ENCODE measurements at places on chromosomes 5 and 9. TPM values are rescaled to one million over a fixed set of nuclear protein-coding genes. Genes with fewer than 3 reads are reported as not detected.

The ROR2 gene
- 14.0 TPM for total RNA-seq

The EGR1 gene
- total RNA-seq, result 11.1 TPM

The PNPLA7 gene
- 1.5 TPM for total RNA-seq

The ZNF462 gene
- 32.4 TPM for total RNA-seq

The RNF180 gene
- total RNA-seq, result 7.3 TPM

The CYLC2 gene
- total RNA-seq, result not detected

The TMEFF1 gene
- total RNA-seq, result 3.0 TPM

The KIF20A gene
- total RNA-seq, result 24.8 TPM

GRCh38 chr9:79395228-79395627 lies 176.5 kb upstream of the TLE4 start:
- DNase-seq, result no peak

DNA sequence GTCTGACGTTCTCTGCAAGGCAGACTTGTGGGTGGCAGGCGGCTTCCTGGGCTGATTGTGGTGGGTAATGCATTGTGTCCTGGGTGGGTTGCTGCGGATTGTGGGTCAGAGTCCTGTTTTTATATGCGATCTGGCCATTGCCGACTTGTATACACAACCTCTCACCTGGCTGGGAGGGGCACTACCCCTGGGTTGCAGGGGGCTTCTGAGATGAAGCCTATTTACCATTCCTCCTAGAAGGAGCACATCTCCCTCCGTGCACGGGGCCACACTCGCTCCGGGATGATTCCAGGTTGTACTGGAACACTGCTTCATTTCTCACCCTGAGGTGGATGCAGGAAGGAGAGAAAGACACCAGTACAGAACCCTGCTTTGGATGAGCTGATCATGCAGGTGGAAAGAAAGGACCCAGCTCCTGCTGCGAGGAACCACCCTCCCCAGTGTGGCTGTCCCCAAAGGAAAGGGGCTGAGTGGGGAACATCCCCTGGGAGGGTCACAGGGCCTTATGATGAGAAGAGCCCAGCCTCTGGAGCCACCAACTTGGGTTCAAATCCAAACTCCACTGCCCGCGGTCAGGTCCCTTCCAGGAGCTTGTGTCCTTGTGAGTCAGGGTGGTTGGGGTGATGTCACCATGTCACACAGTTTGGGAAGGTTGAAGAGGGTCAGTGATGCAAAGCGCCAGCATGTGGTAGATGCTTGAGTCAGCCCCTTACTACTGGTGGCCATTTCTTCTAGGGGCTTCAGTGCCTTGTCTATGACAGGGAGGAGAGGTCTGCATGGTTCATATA lies 151.8 kb upstream of the COL5A1 start:
- no peak for DNase-seq

DNA sequence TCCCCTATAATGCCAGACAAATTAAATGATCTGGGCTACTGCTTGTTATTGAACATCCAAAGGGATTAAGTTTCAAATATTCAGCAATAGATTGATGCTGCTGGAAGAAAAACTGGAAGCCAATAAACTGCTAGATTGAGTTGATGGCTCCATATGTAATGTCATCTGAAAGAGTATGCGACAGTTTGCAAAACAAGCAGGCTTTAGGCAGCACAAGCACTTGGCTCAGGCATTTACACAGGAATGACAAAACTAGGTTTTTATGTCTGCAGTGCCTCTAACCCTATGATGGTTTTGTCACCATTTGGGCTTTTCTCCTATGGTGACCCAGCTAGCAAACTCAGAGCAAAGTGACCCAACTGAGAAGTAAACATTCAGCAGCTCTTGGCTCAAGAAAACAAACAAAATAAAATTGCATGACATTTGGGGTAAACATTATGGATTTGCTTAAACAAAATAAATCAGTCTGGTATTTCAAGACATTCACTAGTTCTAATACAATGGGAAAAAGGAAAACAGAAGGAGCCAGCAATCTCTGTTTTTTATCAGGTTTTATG lies 978.5 kb downstream of the DTWD2 start:
- no peak for DNase-seq

GRCh38 chr9:132769906-132770769 lies 99.9 kb downstream of the GTF3C4 start:
- peak; percentile 75 for DNase-seq

GRCh38 chr5:107426209-107426608 lies 244.5 kb downstream of the EFNA5 start:
- DNase-seq, result no peak

GRCh38 chr5:14721990-14722656 lies 57.6 kb downstream of the OTULIN start:
- DNase-seq, result no peak

- DNase-seq, result peak; percentile 73
Observed at GRCh38 chr5:67971223-67971830, 244.2 kb upstream of the PIK3R1 start.

DNA sequence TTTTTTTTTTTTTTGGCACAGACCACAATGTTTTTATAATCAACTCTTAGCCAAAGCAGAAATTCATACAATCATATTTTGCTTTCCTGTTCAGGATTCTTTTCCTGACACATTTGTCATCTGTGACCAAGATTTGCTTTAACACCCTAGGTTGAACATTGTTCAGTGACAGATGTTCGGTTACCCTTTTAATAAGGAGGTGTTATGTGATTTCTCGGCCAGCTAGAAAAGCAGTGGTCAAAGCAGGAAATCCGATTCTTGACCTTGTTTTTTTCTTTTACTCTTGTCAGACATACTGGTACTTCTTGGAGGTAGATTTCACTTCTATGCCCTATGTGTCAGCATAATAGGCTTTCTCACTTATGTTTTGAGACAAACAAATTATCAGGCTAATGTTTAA lies 335.3 kb upstream of the ACTBL2 start:
- no peak for DNase-seq

DNA sequence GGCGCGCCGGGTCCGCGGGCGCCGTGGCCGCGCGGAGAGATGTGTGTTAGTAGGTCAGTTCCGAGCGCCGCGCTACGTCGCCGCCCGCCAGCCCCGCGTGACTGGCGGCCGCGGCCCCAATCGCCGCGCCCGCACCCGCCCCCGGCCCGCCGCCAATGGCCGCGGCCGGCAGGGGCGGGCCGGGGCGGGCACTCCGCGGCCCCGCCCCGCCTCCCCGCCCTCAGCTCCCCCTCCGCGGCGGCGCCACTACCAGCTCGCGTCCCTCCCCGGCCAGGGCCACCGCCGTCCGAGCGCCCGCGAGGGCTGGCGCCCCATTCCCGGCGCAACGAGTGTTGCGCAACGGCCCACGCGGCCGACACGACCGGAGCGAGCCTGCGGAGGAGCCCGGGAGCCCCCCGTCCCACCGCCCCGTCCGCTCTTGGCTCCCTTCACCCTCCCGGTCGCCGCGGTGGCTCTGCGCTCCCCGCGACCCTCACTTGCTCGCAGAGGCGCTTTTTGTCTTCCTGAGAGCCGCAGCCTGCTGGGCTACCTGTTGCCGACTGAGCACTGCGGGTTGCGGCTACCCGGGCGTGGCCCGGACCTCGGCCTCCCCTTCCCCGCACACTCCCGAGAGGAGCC lies at the start of gene NFIL3:
TSS of gene NFIL3 (minus strand) at position 48 of the 618 bp plus-strand sequence. CDS start 13,098 bp downstream, outside the sequence.
- DNase-seq, result peak; percentile 92

DNA sequence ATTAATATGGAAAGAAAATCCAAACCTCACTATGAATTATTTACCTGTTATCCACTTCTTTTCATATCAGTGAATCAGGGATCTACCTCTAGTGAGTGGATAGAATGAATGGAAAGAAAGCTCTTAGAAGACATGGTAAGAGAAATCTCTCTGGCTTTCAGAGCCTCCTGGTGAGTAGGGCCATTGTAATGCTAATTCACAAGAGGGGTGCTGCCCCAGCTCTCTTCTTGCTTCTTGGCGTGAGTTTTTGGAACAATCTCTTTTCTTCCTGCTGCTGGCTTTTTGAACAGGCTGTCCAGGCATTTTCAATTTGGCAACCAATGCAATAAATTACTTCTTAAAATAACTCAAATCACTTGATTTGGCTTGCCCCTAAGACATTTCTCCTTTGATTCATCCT lies 49.9 kb upstream of the KCNN2 start:
- DNase-seq, result peak; percentile 10

- no peak for DNase-seq
Observed at GRCh38 chr9:32326146-32326545, 58.3 kb upstream of the ACO1 start.

DNA sequence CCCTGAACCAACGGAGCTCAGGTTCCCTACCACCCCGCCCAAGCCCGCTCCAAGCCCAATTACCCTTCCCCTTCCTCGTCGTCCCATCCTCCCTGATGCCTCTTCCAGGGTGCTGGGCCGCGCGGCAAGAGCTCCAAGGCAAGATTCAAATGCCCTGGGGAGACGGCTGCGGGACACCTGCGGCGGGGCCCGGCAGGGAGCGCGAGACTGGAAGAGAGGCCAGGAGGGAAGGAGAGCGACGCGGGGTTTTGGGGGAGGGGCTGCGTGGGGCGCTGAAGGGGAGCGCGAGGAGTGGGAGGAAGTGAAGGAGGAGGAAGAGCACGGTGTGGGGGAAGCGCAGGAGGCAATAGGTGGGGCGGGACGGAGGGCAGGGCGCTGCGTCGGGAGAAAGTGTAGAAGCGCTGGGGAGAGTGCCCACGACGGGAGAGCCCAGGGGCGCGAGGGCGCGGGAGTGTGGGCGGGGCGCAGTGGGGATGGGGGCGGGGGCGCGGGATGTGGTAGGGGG lies 975 bp upstream of the NXNL2 start:
- DNase-seq, result peak; percentile 72

DNA sequence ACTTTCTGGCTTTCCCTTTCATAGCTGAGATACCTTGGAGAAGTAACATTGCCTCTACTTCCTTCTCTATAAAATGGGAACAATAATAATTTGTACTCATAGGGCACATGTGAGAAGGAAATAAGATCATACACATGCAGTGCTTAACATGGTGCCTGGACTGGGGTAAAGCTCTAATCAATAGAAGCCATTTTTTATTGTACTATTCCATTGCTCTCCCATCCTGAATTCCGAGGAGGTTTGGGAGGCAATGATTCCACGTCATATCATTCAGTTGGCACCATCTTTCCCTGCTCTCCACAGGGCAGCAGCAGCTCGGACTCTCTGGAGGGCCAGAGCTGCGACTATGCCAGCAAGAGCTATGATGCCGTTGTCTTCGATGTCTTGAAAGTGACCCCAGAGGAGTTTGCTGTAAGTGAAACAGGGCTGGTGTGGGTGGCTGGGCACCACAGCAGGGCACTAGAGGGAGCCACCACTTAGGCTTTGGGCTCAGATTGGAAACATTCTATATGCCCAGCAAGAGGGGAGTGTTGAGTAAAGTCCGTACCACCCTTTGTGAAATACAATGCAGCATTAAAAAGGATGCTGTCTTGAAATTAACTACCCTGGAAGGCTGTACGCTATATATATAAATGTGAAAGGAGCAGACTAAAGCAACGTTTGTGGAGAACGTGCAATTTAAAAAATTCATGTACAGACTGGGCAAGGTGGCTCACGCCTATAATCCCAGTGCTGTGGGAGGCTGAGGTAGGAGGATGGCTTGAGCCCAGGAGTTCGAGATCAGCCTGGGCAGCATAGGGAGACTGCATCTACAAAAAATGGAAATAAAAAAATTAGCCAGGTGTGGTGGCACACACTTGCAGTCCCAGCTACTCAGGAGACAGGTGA lies 51.2 kb downstream of the RALGPS1 start:
- peak; percentile 57 for DNase-seq

GRCh38 chr5:135375040-135375793 lies 23.8 kb downstream of the MACROH2A1 start:
- DNase-seq, result peak; percentile 93

GRCh38 chr5:140110646-140110957 lies 3.3 kb upstream of the PURA start:
- no peak for DNase-seq
